Stimulated activated CD4-positive, alpha-beta T cell treated with anti-CD3 and anti-CD28 coated beads, Interleukin-12 subunit alpha, Interleukin-12 subunit beta, amount 100 ng/mL, for 48 hours (primary cell): ENCODE measurements at places on chromosomes 2 and 18.

- DNase-seq, result no peak
Measured at GRCh38 chr2:166384774-166385173, 9.0 kb upstream of the SCN9A start.

GRCh38 chr2:191917967-191918651 is 71.2 kb upstream of the CAVIN2 start:
- no peak for DNase-seq

GRCh38 chr2:130353291-130354138 is 2.3 kb upstream of the PTPN18 start:
- DNase-seq, result no peak

DNA sequence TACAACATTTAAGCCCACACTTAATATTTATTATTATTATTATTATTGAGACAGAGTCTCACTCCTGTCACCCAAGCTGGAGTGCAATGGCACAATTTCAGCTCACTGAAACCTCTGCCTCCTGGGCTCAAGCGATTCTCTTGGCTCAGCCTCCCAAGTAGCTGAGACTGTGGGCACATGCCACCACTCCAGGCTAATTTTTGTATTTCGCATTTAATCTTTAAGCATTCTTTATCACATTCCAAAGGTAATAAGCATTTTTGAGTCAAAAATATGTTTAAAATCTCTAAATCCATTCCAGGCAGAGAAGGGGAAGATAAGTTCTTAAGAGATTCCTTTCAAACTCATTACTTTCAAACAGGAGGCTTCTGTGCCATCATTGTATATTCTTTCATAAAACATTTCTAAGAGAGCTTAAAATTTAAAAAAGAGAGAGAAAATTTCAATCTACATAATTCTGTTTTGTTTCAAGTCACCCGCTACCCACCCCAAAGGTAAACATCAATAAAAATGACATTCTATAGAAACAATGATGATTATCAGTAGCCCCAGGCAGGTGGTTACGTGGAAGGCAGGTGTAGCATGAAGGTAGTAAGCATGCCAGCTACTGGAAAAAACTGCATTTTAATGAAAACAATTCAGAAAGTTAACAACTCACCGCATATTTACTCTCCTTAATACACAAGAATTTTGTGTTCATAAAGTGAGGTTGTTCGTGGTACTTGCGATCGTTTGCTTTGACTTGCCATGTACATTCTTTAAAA is 84.4 kb upstream of the NARS1 start:
- DNase-seq, result no peak

- no peak for DNase-seq
Measured at GRCh38 chr2:25844089-25844488, 34.2 kb downstream of the ASXL2 start.

GRCh38 chr2:69917852-69918251 is 2.9 kb downstream of the MXD1 start:
- no peak for DNase-seq

DNA sequence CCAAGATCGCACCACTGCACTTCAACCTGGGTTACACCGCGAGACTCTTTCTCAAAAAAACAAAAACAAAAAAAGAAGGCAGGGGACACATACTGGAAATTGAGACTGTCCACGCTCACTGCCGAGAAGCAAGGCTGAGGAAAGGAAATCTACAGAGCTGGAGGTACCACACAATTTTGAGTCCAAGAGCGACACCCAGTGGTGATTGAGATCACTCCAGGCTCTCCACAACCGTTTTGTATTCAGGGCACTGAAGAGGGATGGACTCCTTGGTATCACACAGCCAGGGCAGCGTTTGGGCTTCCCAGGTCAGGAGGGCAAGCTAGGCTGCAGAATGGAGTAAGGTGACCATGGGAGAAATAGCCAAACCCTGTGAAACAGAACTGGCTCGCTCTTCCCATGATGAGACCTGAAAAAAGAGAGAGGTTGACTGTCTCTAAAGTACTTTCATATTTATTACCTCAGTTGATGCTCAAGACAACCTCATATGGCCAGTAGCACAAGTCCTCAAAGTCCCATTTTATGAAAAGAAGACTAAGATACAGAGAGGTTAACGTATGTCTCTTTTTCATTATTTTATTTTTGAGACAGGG is 74.5 kb upstream of the YPEL5 start:
- peak; percentile 75 for DNase-seq

DNA sequence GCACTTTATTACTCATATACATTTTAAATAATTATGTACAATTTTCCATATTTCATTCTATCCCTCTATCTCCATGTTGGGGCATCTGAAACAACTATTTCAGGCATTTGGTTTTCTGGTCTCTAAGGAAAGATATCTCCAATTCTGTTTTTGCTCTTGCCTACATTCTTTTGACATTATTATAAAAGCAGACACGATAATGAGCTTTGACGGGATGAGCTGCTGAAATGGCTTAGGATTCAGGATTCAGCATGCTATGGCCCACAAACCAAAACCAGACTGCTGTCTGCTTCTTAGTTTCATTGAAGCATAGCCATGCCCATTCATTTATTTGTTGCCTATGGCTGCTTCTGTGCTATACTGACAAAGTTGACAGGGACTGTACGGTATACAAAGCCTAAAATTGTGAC is 42.7 kb upstream of the GLS start:
- DNase-seq, result no peak

GRCh38 chr2:23280401-23280800 is 104.6 kb upstream of the KLHL29 start:
- no peak for DNase-seq

DNA sequence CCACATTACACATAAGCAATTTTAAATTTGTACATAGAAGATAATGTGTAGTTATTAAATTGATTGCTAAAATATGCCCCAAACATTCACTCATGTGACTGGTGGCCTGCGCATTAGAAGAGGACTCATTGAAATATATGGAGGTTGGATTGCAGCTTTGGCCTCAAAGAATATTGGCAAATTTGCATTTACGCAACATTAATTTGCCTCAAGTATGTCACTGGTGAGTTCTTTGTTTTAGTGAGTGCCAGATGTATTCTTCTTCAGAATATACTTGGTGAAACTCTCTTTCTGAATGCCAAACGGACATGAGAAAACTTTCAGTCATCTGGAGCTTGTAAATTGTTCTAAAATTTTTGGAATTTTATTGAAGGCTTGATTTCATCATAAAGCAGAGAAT is 5.9 kb upstream of the EFEMP1 start:
- no peak for DNase-seq

DNA sequence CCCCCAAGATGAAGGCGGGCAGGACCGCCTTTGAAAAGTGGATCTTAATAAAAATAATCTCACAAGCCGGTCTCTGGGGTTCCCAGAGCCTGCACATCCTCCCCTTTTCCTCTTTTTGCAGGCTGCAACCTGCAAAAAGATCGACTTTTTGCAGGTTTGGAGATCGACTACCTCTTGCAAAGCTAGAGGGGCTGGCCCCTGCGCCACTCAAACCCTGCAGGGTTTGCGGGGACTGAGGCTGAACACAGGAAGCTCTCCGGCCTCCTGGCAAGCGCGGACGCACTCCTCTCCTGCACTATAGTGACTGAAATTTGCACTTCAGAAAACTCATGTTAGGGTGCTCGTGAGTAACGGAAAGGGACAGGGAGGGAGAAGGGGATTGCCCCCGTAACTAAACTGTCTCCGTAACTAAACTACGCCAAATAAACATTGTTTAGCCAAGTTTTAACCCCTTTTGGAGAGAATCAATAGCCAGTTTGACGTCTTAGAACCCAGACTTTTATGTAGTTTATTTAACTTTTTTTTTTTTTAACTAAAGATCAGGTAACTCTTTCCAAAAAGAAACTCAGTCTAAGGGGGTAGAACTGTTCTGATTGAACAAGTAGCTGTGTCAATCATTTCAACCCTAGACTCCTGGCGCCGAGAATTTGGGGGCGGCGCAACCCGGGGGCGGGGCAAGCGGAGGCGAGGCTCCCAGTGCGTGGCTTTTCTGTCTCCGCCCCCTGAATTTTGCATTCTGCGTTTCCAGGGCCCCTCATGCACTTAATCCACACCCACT is 2.5 kb downstream of the IGFBP5 start:
- peak; percentile 42 for DNase-seq

- DNase-seq, result no peak
Measured at GRCh38 chr2:241228860-241229516, 40.5 kb downstream of the ANO7 start.

GRCh38 chr2:46887028-46887885 is 28.3 kb downstream of the MCFD2 start:
- no peak for DNase-seq

- no peak for DNase-seq
Measured at GRCh38 chr2:68738906-68739594, 4.4 kb downstream of the ARHGAP25 start.

DNA sequence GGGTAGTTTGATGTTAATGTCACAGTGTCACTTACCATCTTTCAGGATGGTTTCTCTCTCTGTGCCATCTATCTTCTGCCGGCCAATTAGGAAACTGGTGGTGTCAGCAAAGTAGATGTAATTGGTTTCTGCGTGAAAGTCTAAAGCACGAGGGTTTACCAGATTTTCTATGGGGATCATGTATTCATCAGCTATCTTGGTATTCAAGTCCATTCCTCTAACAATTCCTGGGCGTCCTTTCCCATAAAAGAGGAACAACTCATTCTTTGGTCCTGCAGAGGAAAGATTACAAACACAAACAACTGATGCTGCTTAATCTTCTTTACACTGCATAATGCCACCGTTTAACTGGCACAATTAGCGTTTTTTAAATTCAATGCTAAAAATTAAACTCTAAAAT is 1081.9 kb downstream of the LRP1B start:
- DNase-seq, result no peak

DNA sequence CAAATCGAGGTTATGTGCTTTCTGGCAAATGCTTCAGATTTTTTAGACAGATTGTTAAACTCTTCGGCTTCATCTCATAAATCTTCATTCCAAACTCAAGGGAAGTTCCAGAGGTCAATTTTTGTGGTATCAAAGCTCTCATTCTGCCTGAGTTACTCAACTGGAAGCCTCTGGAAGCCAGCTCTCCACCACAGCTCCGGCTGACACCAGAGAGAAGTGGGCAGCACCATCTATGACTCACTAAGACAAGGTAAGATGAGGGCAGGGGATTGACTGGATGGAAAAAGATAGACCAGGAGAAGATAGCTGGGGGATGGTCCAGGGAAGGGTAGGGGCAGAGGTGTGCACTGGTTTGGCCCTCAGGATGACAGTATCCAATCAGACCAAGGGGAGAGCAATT is 137.3 kb upstream of the HNRNPA3 start:
- no peak for DNase-seq

GRCh38 chr2:215493376-215493775 is 57.5 kb upstream of the FN1 start:
- no peak for DNase-seq

DNA sequence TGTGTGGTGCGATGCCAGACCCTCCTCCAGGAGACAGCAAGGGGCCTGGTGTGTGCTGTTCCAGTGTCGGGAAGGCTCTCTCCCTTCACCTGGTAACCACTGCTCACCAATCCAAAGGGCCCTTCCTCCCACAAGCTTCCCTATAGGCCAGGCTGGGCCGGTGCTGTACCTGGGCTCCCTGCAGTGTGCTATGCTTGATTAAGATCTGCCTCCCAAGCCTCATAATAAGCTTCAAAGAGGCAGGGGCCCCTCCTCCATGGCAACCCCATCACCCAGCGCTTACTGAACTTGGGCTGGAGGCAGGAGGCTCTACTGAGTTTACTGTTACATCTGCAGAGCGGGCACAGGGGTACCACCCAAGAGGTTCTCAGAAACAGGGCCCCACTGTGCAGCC is 4.5 kb upstream of the MAL start:
- DNase-seq, result no peak

DNA sequence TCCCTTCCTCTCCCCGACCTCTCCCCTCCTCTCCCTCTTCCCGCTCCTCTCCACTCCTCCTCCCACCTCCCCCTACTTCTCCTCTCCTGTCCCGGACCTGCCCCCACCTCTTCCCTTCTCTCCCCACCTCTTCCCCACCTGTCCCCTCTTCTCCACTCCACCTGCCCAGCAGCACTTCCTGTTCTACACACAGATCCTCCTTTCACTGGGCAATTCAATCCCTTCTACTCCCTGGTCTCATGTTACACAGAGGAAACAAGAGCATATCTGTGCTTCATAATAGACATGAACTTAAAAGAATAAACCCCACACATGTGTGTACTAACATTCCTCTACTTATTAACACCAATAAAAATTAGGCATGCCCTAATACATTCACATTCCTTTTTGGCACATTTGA is 34.8 kb downstream of the TIMM21 start:
- no peak for DNase-seq

DNA sequence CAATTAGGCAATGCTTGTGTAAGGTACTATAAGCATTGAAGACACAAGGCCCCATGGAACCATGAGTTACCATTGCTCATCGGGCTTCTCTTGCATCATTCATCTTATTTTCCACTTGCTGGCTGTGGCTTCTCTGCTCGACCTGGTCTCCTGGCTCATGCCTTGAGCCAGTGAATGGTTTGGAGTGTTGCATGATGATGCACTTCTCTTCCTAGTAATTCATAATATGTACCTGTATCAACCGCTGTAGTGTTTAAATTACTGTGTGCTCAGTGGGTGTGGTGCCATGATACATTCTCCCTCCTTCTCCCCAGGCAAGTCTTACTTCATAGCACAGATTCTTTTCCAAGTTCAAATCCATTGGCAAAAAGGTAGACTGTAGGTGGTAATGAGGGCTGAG is 66.8 kb downstream of the ABCA12 start:
- no peak for DNase-seq

DNA sequence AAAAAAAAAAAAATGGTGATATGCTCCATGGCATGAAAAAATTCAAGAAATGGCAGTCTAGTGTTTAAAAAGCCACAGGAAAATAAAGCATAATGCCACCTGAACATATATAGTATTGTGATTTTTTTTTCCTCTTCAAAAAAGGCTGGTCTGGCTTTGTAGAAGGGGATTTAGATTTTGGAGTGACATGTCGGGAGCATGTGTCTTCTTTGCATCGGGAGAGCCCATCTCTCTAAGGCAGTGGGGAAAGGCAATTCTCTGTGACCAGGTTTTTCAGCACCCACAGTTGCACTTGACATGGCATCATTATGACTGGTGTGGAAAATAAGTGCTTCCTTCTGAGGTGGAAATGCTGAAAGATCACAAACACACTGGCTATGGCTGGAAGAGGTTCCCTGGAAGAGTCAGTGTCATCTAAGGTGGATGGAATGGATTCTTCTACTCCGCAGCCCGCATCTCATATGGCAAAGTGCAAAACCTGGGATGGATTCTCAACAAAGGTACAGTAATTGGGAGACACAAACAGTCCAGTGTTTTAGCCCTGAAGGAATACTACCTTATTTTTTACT is 172.5 kb downstream of the AGAP1 start:
- DNase-seq, result no peak

- DNase-seq, result no peak
Measured at GRCh38 chr2:12057436-12058166, 311.2 kb downstream of the LPIN1 start.

GRCh38 chr2:178193823-178194599 is at the start of gene OSBPL6:
Gene OSBPL6 (plus strand): TSS chr2:178194512. CDS start chr2:178306185, 111,673 bp downstream.
- peak; percentile 30 for DNase-seq

DNA sequence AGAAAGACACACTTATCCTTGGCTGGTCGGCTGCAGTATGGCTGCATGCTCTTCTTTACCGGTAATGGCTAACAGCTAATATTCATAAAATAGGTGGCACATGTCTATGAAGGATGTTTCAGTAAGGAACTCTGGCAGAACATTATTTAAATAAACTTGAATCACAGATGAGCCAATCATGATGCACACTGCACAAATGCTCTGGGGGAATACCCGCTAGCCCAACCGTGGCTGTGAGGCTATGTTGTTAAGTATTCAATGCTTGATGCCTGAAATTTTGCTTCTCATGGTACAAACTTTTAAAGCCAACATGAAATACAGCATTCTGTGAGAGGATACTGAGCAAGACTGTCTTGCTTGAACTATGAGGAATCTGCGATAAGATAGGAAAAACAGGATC is 505.8 kb downstream of the ZEB2 start:
- DNase-seq, result peak; percentile 2
